NCI-H1417 treated with DMSO at 0.1 percent for 48 hours (cell line): ENCODE measurements at places on chromosomes 12 and 14.

- DNase-seq: no peak
Observed at GRCh38 chr14:34103176-34103575, 152.3 kb upstream of the EGLN3 start.

DNA sequence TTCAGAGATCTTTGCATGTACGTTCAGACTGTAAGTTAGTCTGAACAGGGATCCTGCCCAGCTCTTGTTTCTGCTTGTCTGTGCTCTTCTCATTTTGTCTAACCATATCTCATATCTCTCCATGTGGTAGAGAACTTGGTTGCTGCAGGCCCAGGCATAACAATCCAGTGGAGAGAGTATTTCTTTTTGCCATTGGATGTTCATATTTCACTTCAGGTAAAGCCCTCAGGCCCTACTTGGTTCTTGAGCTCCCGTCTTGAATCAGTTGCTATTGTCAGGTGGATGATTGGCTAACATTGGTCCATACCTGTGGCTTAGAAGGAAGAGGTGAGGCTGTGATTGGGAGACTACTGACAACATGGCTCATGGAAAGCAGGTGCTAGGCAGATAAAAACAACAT lies 357.7 kb upstream of the FLRT2 start:
- DNase-seq: no peak

DNA sequence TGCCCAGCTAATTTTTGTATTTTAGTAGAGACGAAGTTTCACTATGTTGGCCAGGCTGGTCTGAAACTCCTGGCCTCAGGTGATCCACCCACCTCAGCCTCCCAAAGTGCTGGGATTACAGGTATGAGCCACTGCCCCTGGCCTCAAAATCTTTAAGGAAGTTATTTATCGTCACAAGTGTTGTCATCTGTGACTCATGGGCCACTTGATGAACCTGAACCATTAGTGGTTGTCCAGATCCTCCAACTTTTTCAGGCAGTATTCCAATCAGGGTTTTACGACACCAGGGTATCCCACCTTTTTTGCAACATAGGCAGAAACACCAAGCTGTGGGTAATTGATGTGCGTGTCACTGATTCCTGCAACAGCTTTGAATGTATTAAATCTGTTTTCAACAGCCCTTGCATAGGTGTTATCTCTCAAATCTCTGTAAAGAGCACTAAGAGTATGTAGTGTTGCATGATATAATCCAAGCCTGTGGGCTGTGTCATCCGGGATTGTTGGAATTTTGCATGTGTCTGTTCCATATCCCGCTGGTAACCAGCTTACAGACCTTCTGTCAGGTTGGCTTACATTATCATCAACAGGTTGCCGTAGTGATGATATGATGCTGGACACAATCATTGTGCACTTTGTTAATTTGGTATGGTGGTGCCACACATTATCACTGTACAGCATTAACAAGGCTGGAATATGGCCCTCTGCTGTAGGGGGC lies 79.3 kb upstream of the SCN8A start:
- no peak for DNase-seq

GRCh38 chr12:82805812-82806497 lies 119.2 kb downstream of the TMTC2 start:
- no peak for DNase-seq

- DNase-seq: no peak
Observed at GRCh38 chr14:33728010-33728498, 222.8 kb downstream of the EGLN3 start.
